NCI-H510A (cell line): ENCODE measurements at places on chromosomes 6 and 20.

- DNase-seq, result no peak
Observed at GRCh38 chr6:107061125-107062020, 33.4 kb downstream of the MTRES1 start.

- DNase-seq, result no peak
Observed at GRCh38 chr6:66896415-66896814, 1189.4 kb upstream of the EYS start.

- no peak for DNase-seq
Observed at GRCh38 chr20:9329355-9330101, 184.9 kb upstream of the LAMP5 start.

DNA sequence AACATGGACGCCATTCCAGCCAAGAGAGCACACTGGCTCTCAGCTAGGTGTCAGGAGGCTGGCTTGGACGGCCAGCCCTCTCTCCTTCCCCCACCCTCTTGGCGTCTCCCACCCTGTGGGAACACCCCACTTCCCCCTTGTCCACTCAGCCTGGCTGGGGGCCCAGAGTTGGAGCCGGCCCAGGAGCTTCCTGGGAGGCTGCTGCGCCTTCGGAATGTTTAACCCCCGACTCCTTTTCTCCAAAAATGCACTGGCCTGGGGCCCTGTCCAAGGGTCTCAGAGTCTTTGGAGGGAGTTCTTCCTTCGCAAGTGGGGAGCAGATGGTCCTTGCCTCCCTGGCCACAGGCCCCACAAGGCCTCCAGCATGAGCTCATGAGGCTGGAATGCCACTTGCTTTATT lies 4.1 kb downstream of the ADAM33 start:
- no peak for DNase-seq

GRCh38 chr20:16115911-16116552 lies 457.2 kb downstream of the KIF16B start:
- DNase-seq, result no peak

GRCh38 chr20:8356806-8357205 lies 224.7 kb downstream of the PLCB1 start:
- DNase-seq, result no peak

DNA sequence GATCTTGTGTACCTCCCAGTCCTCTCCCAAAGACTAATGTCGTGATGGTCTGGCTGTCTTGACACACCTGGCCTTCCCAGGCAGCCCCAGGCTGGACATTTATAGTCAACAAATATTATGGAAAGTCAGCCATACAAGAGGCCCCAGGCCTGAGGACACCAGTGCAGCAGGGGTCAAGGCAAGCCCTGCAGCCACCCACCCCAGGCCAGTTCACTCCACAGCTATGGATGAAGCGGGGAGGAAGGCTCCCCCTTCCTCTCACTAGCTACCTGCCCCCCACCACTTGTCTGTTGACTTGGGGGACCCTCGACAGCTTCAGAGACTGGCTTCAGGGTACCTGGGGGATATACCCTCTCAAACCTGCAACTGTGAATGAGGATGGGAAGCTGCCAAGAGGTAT lies 132.1 kb downstream of the MRPL14 start:
- no peak for DNase-seq

DNA sequence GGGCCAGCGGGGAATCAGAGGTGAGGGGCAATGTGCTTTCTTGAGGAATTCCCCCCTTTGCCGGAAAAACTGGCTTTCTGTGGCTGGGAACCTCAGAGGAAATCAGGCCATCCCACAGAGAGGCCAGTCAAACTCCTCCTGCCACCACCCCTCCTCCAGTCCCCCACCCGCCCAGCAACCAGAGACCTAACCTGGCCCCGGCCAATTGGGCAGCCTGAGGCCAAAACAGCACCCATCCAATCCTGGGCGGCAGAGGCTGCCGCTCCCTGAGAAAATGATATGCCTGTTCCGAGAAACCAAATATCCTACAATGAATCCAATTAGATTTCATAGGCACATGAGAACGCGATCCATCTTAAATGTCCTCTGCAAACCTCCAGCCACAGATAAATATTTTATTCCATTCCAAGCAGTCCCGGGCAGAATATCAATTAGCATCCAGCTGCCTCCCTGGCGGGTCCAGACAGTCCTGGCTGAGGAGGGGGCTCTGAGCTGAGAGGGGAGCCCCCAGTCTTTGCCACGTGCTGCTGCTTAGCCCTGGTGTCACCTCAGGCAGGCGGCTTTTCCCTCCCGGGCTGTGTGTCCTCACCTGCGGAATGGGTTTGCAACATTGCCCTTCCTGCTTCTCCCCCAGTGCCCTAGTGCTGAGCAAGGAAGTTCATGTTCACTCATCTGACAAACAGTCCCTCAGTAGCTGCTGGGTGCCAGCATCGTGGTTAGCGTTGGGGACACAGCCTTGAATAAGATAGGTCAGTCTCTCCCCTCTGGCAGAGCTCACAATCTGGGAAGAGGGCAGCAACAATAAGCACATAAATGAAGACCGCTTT lies 95.0 kb downstream of the DLGAP4 start:
- DNase-seq, result no peak

DNA sequence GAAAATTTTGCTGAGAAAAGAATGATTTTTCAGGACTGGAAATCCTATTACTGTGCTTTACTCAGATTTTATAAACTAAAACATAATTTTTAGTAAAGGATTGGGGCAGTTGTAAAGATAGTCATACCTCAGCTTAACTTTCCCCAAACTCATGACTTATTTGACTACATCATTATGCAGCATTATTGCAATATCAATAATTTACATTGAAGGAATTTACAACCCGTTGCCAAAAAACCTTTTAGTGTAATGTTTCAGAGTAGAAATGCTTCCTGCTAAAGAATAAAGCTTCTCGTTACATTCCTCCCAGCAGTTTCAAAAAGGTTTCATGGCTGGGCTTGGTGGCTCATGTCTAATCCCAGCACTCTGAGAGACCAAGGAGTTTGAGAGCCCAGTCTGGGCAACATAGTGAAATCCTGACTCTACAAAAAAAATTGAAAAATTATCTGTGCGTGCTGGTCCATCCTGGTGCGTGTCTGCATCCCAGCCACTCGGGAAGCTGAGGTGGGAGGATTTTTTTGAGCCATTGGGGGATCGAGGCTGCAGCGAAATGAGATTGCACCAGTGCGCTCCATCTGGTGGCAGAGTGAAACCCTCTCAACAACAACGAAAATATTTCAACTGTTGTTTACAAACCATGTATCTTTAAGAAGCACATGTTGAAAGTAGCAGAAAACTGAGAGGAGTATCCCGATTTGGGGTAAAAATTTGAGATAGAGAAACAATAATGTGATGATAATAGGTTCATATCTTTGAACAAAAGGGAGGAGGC lies 4.4 kb downstream of the AMD1 start:
- no peak for DNase-seq

GRCh38 chr6:50116797-50117542 lies 67.2 kb upstream of the DEFB112 start:
- no peak for DNase-seq

DNA sequence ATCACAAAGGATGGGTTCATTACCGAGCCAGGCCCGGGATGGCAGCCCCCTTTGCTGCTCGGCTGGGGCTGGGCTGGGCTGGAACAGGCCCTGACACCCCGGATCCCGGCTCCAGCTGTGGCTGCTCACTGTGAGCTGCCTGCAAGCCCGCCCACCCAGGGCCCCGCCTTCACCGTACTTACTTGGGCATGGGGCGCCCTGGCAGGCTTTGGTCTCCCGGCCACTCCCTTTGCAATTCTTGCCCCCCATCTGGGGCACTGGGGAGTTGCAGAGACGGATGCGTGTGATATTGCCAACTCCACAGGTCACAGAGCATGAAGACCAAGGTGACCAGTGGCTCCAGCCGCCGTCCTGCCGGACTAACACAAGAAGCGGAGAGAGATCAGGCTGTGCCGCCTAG lies 16.7 kb downstream of the THBS2 start:
- DNase-seq, result no peak

GRCh38 chr20:54431156-54431944 lies 44.0 kb upstream of the DOK5 start:
- no peak for DNase-seq

DNA sequence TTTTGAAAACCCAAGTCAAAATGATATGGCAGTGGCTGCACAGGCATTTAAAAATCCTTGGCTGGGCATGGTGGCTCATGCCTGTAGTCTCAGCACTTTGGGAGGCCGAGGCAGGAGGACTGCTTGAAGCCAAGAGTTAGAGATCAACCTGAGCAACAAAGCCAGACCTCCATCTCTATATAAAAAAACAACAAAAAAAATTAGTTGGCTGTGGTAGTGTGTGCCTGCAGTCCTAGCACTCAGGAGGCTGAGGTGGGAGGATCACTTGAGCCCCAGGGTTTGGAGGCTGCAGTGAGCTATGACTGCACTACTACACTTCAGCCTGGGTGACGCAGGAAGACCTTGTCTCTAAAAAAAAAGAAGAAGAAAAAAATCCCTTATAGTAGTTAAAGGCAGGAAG lies 142.9 kb downstream of the MYB start:
- DNase-seq, result no peak

DNA sequence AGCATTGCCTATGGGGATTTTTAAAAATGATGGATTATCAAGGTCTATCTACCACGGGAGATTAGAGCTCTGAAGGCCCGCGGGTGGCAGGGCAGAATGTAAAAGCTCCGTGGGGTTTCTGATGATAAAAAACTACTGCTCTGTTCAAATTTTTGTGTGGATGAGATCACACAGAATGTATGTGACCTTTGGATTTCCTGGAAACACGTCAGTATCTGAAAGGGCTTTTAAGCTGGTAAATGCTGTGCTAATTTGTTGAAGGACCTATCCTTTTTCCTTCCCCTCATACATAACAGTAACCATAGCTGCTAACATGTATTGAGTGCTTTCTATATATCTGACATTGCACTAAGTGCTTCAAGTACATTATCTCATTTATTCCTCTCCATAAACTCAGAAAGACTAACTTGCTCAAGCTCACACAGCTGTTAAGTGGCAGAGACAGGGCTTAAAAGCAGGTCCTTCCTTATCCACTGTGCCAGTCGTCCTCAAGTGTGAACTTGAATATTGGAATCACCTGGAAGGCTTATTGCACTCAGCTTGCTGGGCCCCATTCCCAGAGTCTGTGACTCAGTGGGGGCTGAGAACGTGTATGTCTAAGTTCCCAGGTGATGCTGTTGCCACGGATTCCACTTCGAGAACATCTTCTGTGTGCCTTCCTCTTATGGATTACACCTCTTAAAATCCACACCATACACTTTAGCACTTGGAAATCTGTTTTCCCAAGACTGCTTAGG lies 1.9 kb upstream of the TMEM242 start:
- DNase-seq, result no peak

- DNase-seq, result no peak
Observed at GRCh38 chr6:5871296-5871695, 135.4 kb downstream of the NRN1 start.

- no peak for DNase-seq
Observed at GRCh38 chr20:41050361-41051008, 21.9 kb downstream of the TOP1 start.

- no peak for DNase-seq
Observed at GRCh38 chr6:133555685-133556084, 314.5 kb downstream of the EYA4 start.

DNA sequence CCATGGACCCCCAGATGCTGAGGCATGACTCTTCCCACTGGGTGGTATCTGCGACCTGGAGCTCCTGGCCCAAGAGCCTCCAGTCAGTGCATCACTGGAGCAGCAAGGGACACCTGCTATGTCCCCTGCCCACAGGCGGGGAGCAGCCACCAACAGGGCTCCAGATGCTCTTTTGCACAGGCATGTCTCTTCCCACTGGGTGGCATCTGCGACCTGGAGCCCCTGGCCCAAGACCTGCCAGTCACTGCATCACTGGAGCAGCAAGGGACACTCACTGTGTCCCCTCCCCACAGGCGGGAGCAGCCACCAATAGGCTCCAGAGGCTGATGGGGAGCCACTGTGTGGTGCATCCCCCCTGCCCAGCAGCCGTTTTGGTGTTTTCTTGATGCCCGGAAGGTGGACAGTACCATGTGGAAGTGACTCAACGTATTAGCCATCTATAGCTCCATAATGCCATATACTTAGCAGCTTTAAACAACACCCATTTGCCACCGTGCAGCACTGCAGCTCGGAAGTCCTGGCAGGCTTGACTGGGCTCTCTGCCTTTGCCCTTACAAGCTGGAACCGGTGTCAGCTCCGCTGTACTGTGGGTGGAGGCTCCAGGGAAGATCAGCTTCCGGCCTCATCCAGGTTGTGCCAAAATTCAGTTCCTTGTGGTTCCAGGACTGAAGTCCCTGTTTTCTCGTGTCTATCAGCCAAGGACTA lies 124.9 kb upstream of the CST7 start:
- no peak for DNase-seq

GRCh38 chr6:14754751-14755513 lies 490.9 kb upstream of the JARID2 start:
- DNase-seq, result no peak

GRCh38 chr6:37585523-37585905 lies 85.8 kb upstream of the CCDC167 start:
- DNase-seq, result no peak

DNA sequence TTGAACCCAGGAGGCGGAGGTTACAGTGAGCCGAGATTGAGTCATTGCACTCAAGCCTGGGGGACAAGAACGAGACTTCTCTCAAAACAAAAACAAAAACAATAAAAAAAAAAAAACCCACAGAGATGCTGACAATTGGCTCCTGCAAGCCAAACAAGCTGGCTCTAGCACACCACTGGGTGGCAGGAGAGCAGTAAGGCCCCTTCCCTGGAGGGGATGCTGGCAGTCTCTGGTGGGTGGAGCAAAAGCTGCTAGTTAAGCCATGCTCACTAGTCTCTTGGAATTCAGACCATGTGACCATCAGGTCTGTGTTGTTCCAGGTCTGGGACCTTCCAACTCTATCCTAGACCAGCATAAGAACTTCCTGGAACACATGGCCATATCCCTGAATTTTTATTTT lies 18.9 kb upstream of the DSN1 start:
- peak; percentile 17 for DNase-seq

DNA sequence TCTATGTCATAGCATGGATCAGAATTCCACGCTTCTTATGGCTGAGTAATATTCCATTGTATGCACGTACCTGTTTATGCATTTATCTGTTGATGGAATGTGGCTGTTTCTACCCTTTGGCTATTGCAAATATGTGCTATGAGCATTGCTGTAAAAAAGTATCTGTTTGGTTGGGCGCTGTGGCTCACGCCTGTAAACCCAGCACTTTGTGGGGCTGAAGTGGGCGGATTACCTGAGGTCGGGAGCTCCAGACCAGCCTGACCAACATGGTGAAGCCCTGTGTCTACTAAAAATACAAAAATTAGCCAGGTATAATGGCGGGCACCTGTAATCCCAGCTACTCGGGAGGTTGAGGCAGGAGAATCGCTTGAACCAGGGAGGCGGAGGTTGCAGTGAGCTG lies 182.4 kb downstream of the BCAS1 start:
- no peak for DNase-seq
